ENCODE measurements at places on chromosomes 6 and 20.

- no peak for DNase-seq
These were observed 679.8 kb downstream of the EPM2A start for GRCh38 chr6:145055567-145055966.

GRCh38 chr20:13515796-13516558 is 122.8 kb downstream of the TASP1 start:
- DNase-seq, result no peak

- DNase-seq, result no peak
These were observed 112.0 kb upstream of the SGK1 start for GRCh38 chr6:134429861-134430380.

DNA sequence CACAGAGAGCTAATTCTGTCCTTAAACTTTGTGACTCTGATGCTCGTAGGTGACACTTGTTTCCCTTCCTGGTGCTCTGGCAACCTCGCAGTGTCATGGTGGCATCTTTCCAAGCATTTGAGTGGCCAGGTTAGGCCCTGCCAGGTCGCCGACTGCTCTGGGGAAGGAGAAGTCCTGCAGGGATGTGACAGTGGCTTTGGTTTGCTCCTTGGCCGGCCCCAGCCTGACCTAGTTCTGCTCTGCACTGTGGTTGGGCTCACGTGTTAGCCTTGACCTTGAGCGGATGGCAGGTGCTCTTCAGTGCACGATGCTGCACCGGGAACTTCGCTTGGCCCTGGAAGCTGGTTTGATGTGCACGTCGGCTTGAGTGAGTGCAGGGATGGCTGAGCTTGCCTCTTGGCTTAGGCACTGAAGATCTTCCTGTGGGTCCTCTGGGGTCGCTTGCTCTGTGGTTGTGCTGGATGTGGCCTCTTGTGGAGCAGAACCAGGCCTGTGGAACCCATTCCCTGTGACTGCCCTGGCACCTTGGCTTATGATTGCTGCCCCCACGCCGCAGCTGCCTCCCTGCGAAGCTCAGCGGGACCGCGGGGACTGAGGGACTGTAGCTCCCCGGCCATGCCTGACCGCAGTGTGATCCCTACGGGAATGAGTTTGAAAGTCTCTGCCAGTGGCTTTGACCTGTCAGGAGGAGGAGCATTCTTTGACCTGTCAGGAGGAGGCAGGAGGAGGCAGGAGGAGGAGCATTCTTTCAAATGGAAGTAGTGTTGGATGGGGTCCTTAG is 8.7 kb downstream of the OSBPL2 start:
- DNase-seq, result no peak

DNA sequence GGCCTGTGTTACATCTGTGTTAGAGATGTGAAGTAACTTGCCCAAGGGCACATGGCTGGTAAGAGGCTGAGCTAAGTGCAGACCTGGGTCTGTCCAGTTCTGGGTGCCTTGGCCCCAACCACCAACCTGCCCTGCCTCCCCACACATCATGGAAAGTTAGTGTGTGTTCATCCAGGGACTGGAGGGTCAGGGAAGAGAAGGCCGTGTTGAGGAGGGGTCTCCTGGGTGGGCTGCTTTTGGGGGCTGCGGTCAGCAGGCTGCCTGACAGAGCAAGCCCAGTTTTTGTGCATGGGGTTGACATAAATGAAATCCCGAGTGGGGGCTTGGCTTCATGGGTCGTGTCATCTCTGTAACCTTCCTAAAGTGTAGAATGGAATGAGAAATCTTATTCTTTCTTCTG is 10.9 kb downstream of the PYGB start:
- DNase-seq, result no peak

- no peak for DNase-seq
These were observed at the start of gene PNPLA1 for GRCh38 chr6:36269834-36270705. Gene PNPLA1 (plus strand): TSS chr6:36270060. CDS start chr6:36270460, 400 bp downstream.

DNA sequence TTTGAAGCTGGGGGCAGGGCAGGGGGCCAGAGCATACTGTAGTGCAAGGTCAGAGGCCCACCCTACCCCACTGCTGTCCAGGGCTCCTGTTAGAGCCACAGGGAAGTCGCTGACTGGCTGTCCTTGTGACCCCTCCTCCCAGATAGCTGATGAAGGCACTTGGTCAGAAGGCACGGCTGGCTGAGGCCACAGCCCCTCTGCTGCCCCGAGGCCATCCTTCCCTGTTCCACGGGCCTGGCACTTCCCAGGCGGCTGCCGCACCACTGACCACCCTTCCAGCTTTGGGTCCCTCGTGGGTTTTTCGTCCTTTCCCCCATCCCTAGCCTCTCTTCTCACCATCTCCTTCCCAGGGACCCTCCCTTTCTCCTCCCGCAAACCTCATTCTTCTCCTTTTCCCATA is 9.2 kb upstream of the EMILIN3 start:
- DNase-seq, result no peak

GRCh38 chr6:389622-390021 is 1.9 kb upstream of the IRF4 start:
- DNase-seq, result no peak

GRCh38 chr20:44891826-44892225 is 6.3 kb downstream of the YWHAB start:
- no peak for DNase-seq

- DNase-seq, result no peak
These were observed 33.8 kb downstream of the TNFAIP3 start for GRCh38 chr6:137900815-137901214.

GRCh38 chr6:96065213-96065612 is 49.4 kb downstream of the FUT9 start:
- no peak for DNase-seq

DNA sequence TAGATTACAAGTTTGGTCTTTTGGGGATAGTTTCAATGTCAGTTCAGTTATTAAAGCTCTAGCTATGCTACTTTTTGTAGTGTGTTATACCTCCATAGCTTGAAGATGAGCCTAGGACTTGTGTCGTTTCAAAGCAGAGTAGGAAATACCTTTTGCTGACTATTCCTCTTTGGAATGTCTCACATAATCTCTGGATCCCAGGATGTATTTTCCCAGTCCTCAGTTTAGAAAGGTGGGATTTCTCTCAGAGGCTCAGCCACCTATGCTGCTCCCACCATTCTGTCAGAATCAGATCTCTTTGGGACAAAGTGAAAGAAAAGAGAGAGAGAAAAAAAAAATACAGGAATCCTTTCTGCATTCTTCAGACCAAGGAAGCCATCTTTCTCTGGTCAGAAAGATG is 567.5 kb upstream of the IMPG1 start:
- no peak for DNase-seq

DNA sequence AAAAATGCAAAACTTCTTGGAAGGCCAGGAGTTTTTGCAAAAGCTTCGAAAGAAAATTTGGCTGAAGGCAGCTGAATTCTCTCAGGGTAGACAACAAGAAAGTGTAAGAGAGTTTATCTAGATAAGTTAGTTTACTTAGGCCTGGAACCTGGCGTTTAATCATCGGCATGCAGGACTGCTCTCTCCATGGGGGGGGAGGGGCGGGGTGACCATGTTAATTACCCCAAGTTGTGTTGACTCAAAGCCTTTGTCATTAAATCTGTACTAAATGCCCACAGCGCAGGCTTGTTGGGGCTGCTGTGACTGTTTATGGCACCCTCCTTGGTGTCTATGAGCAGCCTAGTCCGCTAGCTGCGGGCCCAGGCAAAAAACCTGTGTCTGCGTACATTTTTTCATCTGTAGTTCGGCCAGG is 20.1 kb upstream of the ZNF451 start:
- DNase-seq, result no peak

DNA sequence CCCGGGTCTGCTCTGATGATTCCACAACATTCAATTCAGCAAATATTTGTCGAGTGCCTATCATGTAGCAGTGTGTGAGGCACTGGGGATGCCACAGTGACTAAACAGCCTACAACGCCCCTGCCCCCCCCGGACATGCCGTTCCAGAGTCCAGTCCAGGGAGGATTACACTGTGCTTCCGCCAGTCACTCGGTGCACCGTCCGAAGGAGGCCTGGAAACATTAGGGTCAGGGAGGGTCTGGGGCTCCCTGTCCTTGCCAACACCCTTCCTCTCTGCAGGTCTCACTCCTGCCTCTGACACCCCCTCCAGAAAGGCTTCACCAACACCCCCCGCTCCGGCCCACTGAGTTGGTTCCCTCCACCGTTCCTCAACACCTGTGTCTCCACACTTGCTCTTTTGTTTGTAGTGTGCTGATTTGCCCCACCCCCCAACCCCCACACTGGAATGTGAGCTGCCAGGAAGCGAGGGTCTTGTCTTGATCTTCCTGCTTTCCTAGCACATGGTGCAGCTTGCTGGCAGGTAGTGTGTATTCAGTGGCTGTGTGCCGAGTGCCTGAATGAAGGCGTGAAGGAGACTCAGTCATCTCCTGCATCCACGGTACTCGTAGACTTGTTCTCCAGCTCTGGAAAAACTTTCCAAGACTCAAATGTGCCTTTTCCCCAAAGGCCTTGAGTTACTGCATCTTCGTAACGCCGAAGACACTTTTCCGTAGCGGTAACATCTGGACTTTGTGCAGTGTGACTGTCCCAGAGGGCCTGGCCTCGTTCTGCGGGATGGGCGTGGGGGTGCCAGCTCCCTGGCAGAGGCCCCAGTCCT is 150.4 kb downstream of the ZDHHC14 start:
- no peak for DNase-seq

GRCh38 chr20:528923-529604 is 14.5 kb downstream of the CSNK2A1 start:
- DNase-seq, result no peak

DNA sequence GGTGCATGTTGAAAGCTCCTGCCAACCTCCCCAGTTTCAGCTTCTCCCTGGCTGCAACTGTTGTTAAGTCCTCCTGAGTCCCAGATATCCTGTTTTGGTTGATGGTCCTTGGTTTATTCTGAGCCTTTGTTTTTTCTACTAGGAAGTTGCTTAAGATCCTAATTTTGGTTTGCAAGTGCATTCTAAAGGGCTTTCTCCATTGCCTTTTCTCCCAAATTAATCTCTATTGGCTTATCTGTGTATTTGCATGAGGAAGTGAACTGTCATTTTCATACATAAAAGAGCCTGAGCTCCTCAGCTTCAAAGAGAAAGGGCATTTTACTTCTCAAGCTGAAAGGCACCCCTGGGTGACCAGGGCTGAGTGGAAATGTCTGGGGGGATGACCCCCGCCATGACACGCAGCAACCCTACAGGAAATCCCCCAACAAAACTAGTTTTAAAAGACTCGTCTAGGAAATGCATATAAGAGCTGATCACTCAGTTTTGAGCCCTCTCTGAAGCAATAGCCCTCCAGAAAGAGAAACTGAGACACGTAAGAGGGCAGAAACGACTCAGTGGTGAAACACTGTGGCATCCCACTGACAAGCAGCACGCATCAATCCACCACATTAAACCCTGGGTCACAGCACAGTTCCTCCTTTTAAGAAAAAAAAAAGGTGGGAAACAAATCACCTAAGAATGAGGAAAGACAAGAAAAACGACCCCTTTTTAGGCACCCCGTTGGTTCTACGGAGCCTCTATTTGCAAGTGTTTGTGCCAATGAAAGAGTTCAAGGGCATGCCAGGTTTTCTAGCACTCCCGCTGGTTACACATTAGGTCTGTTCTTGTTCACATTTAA is 140.9 kb downstream of the THBS2 start:
- no peak for DNase-seq

GRCh38 chr6:144696610-144697368 is 411.7 kb downstream of the UTRN start:
- DNase-seq, result no peak

DNA sequence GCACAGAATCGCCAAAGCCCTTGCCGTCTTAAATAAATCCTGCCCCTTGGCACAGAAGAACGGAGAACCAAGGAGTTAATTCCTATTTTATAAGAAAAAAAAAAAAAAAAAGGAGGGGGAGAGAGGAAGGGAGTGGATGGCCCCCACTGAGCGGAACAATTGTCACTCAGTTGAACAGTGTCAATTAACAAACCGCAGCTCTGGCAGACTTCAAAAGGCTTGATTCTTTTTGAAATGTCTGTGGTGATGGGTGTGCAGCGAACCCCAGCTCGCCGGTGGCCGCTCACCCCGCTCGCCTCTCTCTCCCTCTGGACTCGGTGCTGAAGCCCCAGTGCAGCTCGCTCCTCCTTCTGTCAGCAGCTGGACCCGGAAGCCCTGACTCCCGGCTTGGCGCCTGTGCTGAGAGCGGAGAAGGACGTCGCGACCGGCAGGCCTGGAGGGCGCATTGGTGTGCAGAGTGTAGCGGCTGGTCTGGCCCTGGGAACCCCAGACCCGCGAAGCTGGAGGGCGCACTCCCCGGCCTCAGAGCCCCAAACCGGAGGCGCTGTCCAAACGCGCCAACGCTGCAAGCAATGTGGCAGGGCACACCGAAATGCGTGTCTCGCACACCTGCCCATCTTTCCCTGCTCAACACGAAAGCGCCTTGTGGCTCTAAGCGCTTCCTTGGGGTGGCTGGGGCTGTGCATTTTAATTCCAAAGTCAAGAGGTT is 3.4 kb downstream of the LINC00237 start:
- DNase-seq, result no peak

DNA sequence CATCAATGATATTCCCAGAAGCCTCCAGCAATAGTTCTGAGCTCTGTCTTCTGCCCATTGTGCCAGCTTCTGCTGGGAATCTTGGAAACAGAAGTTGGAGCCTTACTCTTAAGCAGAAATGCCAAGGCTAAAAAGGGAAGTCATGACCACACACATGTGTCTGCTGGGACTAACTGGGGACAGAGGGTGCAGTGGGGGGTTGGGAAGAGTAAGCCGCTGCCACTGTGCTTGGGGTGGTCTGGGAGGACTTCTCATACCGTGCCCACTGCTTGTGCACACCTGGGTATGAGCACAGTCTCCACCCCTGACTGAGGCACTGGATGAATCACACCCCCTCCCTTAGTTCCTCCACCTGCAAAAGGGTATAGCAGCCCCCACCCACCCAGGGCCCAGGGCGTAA is 90.7 kb downstream of the CDC5L start:
- DNase-seq, result no peak

- DNase-seq, result no peak
These were observed 15.9 kb downstream of the TMEM200A start for GRCh38 chr6:130381459-130382380.

- no peak for DNase-seq
These were observed 754 bp downstream of the TNF start for GRCh38 chr6:31575952-31576685.

GRCh38 chr20:20549267-20549612 is 163.2 kb downstream of the RALGAPA2 start:
- no peak for DNase-seq

DNA sequence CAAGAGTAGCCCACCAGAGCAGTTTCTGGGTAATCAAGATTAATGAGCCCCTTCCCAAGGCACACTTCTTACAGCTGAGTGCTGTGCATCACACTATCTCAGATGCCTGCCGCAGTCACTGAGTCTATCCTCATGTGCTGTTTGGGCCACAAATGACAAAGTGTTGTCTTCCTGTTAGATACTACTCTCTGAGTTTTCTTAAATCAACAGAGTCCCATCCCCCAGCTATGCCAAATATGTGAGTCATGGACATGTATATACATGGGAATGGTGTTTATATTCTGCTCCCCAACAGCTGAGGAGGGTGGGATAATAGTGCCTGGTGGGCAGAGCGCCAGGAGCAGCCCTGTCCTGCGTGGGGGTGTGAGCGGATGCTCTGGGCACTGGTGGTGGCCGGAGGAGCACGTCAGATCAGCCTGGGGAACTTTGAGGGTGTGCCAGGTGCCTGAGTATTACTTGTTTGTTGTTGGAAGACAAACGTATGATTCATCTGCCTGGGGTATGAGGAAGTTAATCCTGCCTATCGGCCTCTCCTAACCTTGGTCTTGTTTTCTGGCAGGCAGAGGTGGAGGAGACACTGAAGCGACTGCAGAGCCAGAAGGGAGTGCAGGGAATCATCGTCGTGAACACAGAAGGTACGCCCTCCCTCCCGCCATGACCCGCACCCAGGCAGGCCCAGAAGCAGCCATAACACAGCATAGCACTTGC is 9.6 kb downstream of the DYNLRB1 start:
- no peak for DNase-seq

- no peak for DNase-seq
These were observed 37.1 kb downstream of the PHF3 start for GRCh38 chr6:63672582-63673129.

All from stimulated activated CD8-positive, alpha-beta memory T cell treated with anti-CD3 and anti-CD28 coated beads, Interleukin-4, amount 100 ng/mL, for 1 hour (primary cell).